Stimulated activated CD4-positive, alpha-beta T cell treated with anti-CD3 and anti-CD28 coated beads, Interleukin-1b, Interleukin-23, amount 100 ng/mL, for 1 hour (primary cell): ENCODE measurements at places on chromosomes 6 and 20.

DNA sequence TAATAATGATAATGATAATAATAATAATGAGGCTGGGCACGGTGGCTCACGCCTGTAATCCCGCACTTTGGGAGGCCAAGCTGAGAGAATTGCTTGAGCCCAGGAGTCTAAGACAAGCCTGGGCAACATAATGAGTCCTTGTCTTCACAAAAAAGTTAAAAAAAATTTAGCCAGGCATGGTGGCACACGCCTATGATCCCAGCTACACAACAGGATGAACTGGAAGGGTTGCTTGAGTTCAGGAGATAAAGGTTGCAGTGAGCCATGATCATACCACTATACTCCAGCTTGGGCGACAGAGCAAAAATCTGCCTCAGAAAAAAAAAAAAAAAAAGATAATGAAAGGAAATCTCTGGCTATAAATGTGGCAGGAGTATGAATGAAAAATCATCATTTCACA, 213.4 kb downstream of the HIVEP2 start:
- DNase-seq, result no peak

GRCh38 chr6:81969814-81970213, 217.3 kb upstream of the TENT5A start:
- DNase-seq, result no peak

GRCh38 chr6:41050536-41050935, 2.5 kb upstream of the APOBEC2 start:
- no peak for DNase-seq

DNA sequence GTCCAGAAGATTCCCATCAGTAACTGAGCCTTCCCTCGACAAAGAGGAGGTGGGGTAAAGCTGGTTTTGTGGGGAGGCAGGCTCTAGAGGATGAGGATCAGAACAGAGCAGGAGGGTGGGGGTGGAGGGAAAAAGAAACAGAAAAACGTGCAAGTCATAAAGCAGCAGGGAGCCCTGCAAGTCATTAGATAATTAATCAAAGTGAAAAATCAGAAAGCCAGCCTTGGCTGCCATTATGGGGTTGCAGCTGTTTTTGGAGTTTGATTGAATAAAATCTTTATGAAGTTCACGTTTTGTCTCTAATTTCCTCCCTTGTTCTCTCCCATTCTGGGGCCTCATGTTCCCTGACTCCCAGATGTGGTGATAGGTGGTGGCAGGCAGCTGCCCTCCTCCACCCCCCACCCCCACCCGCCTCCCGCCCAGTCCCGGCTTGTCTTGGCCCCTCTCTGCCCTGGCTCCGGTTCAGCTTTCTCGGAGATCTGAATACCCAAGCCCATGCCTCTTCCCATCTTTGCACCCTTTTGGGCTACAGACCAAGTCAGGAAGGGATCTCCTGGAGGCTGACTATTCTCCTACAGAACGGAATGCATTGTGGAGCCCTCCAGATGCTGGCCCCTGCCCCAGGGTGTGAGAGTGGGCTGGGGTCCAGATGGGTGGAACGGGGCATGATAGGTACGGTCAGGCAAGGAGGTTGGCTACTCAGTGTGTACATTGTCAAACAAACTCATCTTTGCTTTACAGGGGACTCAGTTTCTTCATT, 141.8 kb downstream of the CDC5L start:
- DNase-seq, result no peak

GRCh38 chr20:53866794-53867740, 203.3 kb downstream of the BCAS1 start:
- DNase-seq, result no peak

- no peak for DNase-seq
Observed at GRCh38 chr6:112172540-112172939, 81.8 kb downstream of the LAMA4 start.

DNA sequence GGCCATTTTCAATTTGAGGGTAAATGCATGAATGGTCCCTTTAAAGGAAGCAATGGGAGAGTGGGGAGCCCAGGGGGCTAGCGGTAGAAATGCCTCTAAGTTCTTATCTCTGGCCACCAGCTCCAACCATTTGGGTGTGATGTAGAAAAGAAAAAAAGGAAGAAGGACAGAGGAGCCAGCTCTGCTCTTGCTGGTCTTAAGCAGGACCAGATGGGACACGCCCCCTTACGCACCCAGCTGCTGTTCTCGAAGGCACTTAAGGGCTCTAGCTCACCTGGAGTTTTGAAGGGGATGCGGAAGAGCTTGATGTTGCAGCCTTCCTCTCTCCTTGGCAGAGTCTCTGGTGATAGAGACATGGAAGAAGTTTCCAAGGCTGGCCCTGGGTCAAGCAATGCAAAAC, 59.5 kb upstream of the RNF144B start:
- DNase-seq, result no peak

DNA sequence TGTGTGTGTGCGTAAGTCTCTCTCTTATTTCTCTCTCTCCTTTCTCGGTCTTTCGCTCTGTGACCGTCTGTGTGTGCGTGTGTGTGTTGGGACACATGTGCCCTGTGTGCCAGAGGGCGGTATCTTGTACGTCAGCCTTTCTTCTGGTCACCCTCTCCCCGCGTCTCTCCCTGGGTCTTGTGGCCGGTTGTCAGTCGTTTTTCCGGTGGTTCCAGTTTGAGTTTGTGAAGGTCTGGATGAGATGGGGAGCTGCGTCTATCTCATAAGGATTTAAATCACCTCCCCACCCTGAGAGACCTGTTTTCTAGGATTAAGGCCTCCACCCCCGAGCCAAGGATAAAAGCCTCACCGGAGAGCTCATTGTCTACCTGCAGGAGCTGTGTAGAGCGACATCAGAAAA, 295.5 kb upstream of the ZNF337 start:
- DNase-seq, result no peak

DNA sequence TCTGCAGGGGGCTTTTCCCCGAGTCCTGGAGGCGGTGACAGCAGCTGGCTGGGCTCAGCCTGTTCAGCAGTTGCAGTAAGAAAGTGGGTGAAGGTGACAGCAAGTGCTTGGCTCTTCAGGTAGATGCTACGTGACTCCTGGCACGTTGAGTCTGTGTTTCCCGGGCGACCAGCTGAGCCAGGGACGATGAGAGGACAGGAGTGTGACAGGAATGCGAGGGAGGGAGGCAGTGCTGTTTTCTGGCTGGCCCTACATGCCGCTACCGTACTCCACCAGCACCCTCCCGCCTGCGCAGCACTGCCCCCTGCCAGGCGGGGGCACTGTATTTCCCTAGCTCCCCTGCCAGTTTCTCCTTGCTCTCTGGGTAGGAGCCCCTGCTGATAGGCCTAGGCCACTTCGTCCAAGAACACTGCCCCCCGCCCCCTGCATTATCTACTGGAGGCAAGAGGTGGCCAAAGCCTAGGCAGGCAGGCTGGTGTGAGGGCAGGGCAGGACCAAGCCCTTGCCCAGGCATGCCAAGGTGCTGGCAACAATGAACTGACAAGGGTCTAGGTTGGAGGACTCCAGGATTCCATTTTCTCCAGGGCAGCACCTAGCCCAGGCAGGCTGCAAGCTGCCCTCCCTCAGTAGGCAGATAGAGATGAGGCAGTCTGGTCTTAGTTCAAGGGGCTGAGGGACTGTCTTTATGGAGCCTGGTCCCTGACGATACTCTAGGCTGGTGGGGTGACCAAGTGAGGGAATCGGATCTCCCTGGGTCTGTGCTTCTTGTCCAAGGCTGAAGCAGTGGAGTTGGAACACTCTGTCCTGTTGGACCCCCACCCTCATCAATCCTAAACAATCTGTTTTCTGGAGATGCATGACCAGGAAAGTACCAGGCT, 19.2 kb downstream of the MRPS18A start:
- DNase-seq, result no peak

GRCh38 chr20:32201296-32201976, 6.1 kb downstream of the PLAGL2 start:
- no peak for DNase-seq

DNA sequence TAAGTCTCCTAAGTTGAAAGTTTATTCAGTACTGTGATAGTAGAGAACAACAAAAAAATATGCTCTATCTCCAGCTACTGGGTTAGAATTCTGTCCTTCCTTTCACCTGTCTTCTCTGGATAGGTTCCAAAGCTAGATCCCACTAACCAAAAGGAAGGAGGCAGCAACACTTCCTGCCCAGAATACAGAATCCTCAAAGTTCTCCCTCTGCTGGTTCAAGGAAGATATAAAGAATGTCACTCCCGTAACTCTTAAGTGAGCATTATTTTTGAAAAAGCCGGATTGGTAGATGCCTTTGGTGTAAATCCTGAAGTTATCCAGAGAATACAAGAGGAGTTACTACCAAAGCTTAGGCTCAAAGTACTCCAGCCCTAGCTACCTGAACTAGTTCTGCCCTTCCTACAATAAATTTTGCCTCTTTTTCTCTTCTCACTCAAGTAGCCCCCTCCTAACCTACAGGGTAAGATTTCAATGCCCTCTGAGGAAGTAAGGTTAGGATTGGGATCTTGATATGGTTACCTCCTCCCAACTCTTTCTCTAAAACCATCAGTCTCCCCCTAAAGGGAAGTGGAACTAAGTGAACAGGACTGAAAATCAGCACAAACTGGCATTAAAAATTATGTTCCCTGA, 26.0 kb upstream of the CRIP3 start:
- no peak for DNase-seq

DNA sequence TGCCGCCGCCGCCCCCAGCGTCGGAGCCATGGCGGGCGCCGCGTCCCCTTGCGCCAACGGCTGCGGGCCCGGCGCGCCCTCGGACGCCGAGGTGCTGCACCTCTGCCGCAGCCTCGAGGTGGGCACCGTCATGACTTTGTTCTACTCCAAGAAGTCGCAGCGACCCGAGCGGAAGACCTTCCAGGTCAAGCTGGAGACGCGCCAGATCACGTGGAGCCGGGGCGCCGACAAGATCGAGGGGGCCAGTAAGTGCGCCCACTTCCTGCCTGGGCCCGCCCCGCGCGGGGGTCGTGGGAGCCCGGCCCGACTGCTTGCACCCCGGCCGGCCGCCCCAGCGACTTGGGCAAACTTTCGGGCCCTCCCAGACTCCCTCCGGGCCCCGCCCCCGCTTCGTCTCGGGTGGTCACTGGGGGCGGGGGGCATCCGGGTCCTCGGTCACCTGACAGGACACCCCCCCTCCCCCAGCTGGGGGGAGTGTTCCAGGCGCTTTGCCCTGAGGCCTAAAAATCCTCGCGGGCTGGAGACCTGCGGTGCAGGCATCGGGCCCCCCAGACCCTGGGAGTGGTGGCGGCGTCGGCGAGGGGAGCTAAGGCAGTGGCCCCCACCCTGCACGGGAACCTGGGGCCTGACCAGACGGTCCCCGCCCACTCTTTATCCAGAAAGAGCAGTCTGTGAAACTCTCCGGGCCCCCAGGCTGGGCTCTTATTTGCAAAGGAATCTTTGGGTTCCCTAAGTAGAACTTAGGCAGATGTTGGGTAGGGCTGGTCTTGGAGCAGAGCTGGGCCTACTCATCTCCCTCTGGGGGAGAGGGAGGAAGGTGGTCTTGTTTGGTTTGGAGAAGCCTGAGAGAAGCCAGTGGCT, 501 bp downstream of the PLCG1 start:
- DNase-seq, result no peak

DNA sequence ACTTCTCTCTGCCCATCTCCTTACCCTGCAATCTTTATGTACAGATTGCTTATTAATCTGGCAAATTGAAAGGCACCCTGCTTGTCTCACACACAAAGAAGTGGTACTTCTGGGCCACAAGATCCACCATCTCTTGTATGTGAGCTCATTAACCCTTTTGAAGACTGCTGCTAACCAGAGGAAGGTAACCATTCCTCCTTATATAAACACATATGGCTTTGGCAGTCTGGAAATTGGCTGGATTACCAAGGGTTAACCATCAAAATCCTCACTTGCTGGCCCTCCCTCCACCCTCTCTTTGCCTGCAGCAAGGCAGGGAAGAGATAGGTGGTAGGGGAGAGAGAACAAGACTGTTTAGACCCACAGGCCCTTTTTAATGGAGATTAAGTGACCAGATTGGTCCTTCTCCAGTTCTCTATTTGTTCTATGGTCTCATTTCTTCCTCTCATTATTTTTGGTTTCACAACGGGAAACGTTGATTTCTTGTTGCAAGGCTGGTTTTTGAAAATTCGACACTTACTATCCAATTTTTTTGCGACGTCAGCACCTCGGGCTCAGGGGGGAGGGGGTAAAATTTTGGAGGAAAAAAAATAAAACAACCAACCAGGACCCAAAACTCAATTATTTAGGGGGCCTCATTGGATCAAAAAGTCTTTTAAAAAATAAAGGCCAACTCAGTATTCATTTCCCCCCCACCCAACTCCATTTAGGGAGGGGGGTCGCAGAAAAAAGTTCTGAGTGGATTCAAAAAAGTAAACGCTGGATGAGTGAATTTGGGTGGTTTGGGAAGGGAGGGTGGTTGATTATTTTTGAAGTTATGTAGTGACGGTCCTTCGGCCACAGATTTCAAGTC, 859 bp downstream of the PPP1R10 start:
- no peak for DNase-seq

- DNase-seq, result no peak
Observed at GRCh38 chr6:149965194-149966020, 1.7 kb downstream of the ULBP1 start.

DNA sequence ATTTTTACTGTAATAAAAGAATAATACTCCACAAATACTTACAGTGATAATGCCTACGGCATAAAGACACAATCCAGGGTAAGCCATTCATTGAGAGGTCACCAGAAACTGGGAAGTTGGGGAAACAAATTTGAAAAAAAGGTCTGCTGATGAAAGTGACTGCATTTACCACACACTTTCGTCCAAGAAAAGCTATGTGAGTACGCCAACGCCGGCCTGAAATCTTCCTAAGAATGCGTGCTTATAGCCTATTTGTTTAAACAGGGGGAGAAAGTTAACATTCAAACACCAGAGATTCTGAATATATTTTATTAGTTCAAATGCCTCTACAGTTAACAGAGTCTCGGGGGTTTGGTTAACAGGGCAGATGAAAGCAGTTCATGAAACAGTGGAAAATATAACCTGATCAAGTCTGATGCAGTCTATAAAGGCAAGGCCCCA, 657 bp upstream of the LTV1 start:
- DNase-seq, result no peak

DNA sequence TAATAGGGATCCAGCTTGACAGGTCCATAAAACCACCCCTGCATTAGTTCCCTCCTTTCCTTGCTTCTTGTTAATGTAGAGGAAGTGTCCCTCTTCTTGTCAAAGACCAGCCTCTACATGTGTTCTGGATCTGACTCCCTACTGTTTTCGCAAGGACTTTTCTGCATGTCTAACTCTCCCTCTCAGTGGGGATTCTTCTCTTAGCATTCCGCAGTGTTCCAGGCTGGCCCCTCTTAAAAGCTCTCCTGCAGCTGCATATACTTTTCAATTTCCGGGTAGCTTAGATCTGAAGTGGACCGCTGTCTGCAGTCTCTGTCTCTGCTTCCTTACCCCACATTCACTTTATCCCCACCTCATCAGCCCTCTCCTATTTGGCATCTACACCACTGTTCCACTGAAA, 96.1 kb upstream of the MAN1A1 start:
- no peak for DNase-seq

DNA sequence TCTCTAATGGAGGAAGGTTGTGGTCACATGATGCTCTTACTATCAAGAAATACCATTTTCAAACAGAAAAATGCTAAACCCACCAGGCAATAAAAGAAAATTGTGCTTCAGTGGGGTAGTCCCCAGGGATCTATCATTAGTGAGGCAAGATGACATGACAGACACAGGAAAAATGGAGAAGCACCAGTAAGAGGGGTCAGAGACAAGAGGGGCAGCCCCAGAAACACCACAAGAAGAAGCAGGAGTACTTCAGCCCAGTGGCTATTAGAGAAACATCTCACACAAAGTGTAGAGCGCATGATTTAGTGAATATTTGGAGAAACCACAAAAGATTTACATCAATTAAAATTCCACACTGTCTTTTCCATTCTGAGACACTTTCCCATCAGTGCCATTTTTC, 10.2 kb upstream of the TMEM200A start:
- DNase-seq, result no peak

- no peak for DNase-seq
Observed at GRCh38 chr6:84728602-84729001, 35.8 kb downstream of the TBX18 start.

- DNase-seq, result no peak
Observed at GRCh38 chr6:27472182-27472616, 706 bp downstream of the ZNF184 start.
